ENCODE measurements at places on chromosomes 12 and 14.

- DNase-seq = no peak
- peaks cover 2% of the 10 kb centered on the region for H3K27me3 ChIP-seq
- H3K27ac ChIP-seq = no peak overlapping the region
- H3K4me3 ChIP-seq = no peak overlapping the region
- H3K36me3 ChIP-seq = no peaks in the 10 kb centered on the region
These were observed 5.2 kb downstream of the DCN start for GRCh38 chr12:91177381-91177780.

- H3K4me3 ChIP-seq = no peak overlapping the region
- DNase-seq = no peak
- no peaks in the 10 kb centered on the region for H3K27me3 ChIP-seq
- no peaks in the 10 kb centered on the region for H3K36me3 ChIP-seq
These were observed 19.7 kb upstream of the ITPK1 start for GRCh38 chr14:93135399-93135798.

DNA sequence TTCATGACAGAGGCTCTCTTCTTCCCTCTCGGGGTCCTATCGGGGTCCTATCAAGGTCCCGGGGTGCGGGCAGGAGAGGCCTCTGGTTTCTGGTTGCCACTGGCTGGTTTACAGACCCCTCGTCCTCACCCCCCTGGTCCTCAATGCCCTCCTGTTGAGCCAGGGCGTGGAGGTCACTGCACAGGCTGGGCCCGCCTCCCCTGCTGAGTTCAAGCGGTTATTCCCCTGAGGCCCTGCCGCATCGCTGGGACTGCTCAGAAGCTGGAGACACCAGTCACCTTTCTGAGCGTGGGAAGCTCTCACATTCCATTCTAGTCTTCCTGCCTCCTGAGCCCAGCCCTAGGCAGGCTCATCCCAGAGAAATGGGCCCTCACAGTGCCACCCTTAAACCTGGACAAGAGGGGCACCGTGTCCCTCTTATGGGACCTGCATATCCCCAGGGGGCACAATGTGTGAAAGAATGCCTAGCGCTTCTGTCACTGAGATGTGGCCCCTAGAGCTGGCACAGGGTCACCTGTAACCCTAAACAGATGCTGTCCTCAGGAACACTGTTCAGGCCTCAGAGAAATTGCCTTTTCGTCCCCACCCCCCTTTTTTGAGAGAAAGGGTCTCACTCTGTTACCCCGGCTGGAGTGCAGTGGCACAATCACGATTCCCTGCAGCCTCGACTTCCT lies 177.7 kb upstream of the RGS6 start:
- H3K27ac ChIP-seq = no peak overlapping the region
- H3K4me3 ChIP-seq = no peak overlapping the region
- H3K27me3 ChIP-seq = peaks cover 1% of the 10 kb centered on the region
- no peak for DNase-seq

GRCh38 chr12:39294715-39295114 lies 148.2 kb downstream of the KIF21A start:
- no peaks in the 10 kb centered on the region for H3K4me1 ChIP-seq
- no peak overlapping the region for H3K4me3 ChIP-seq
- H3K27me3 ChIP-seq = no peaks in the 10 kb centered on the region
- no peak for DNase-seq
- peaks cover 12% of the 10 kb centered on the region for H3K36me3 ChIP-seq

- H3K4me3 ChIP-seq = no peak overlapping the region
- no peak overlapping the region for H3K27ac ChIP-seq
- no peak for DNase-seq
- H3K4me1 ChIP-seq = peaks cover 16% of the 10 kb centered on the region
- peaks cover 37% of the 10 kb centered on the region for H3K36me3 ChIP-seq
- no peaks in the 10 kb centered on the region for H3K27me3 ChIP-seq
These were observed 12.9 kb downstream of the GMFB start for GRCh38 chr14:54475911-54476310.

DNA sequence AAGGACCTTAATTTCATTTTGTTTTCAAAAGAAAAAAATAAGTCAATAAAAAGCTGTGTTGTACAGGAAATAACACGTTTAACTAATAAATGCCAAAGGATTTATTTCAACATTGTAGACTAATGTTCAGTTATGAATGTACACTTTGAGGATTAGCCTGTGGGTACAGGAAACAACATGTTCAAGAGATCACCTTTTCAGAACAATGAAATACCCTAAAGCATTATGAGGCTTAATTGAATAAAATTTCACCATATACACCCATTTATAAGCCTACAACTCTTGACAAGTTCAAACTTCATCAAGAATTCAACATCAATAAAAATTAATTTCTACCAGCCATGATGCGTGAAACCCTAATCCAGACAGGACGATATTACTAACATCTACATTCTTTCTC lies 56.6 kb upstream of the SLC6A15 start:
- no peak for DNase-seq
- H3K36me3 ChIP-seq = no peaks in the 10 kb centered on the region
- no peak overlapping the region for H3K27ac ChIP-seq
- H3K27me3 ChIP-seq = no peaks in the 10 kb centered on the region
- no peaks in the 10 kb centered on the region for H3K4me1 ChIP-seq

DNA sequence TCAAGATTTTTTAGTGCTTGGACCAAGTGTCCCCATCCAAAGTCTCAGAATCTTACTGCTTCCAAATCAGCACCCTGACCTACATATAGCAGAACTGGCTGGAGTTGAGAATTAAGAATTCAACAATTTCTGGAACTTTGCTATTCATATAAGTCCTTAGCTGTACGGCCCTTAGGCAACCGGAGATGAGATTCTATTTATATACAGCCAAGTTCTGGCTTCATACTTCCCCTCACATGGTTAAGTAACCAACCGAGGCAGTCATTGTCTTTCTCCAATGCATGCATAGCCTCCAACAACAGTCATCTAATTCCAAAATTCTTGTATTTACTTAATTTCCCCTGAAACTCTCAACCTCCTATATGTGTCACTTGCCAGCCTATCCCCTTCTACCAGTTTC lies 76.6 kb downstream of the SINHCAF start:
- no peaks in the 10 kb centered on the region for H3K4me1 ChIP-seq
- no peaks in the 10 kb centered on the region for H3K27me3 ChIP-seq

DNA sequence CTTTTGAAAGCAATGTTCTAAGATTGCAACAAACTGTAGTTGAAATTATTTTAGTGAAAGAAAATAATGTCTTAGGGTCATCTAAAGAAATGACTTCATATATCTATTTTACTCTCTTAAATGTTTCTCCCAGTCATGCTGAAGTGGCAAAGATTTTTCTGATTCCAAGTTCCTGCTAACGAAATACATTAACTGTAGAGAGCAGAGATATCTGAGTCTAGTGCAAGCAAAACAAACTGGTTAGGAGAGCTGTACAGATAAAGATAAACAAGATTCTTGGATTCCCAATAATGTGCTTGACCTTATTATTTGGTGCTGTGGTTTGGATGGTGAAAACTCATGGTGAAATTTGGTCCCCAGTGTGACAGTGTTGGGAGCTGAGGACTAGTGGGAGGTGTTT lies 199.9 kb upstream of the PWP1 start:
- H3K4me3 ChIP-seq = no peak overlapping the region
- DNase-seq = no peak
- H3K4me1 ChIP-seq = peaks cover 41% of the 10 kb centered on the region
- no peak overlapping the region for H3K27ac ChIP-seq

DNA sequence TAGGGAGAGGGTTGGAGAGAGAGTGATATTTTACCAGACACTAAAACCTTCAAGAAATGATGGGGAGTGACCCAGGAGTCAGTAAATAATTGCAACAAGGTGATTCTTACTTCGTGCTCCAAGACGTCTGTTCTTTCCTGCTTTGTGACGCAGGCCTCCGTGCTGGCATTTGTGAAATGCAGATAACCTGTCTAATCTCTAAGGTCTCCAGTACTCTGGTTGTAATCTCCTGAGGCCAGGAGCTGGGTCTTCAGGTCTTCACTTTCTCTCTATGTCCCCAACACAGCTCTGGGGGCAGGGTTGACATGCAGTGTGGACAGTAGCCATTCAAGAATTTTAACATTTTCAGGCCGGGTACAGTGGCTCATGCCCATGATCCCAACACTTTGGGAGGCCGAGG lies 53.1 kb downstream of the CD9 start:
- no peaks in the 10 kb centered on the region for H3K36me3 ChIP-seq
- H3K4me1 ChIP-seq = no peaks in the 10 kb centered on the region

DNA sequence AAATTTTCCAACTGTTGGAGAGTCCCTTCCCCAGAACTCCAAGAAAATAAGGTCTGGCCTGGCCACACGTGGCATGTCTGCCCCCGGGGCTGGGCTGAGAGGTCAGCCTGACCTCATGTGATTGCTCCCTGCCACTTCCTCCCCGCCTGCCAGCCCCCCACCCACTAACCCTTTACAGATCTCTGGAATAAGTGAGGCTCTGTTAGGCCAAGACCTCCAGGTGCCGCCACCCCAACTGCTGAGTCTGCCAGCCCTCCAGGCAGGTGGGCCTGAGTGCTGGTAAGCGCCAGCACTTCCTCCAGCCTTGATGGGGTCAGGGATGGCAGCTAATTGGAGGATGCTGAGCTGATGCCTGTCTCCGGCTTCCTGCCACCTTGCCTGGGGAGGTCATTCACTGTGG lies 658.4 kb downstream of the MED13L start:
- H3K27ac ChIP-seq = no peak overlapping the region
- H3K36me3 ChIP-seq = no peaks in the 10 kb centered on the region
- peaks cover 5% of the 10 kb centered on the region for H3K27me3 ChIP-seq

DNA sequence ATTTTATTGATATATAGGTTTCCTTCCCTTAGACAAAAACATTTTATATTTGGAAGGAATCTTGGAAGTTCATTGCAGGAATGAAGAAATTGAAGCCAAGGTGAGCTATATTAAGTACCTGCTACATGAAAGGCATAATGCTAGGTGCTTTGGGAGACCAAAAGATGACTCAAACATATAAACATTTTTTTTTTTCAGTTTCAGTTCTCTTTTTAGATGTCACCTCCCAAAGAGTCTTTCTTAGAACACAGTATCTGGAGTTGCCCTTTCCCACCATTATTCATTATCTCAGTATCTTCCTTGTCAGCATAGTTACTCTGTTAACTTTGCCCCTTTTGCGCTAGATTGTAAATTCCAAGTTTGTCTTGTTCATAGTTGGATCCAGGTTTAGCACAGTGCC lies 1.1 kb downstream of the LIN52 start:
- peak overlapping the region; percentile 95 for H3K27ac ChIP-seq
- H3K36me3 ChIP-seq = peaks cover 5% of the 10 kb centered on the region
- peak overlapping the region; percentile 98 for H3K4me3 ChIP-seq
- H3K4me1 ChIP-seq = peaks cover 51% of the 10 kb centered on the region
- no peak for DNase-seq

- no peak overlapping the region for H3K27ac ChIP-seq
- no peaks in the 10 kb centered on the region for H3K4me1 ChIP-seq
- no peaks in the 10 kb centered on the region for H3K27me3 ChIP-seq
- peak; percentile 39 for DNase-seq
These were observed 1086.5 kb downstream of the SLC6A15 start for GRCh38 chr12:83826112-83826511.

DNA sequence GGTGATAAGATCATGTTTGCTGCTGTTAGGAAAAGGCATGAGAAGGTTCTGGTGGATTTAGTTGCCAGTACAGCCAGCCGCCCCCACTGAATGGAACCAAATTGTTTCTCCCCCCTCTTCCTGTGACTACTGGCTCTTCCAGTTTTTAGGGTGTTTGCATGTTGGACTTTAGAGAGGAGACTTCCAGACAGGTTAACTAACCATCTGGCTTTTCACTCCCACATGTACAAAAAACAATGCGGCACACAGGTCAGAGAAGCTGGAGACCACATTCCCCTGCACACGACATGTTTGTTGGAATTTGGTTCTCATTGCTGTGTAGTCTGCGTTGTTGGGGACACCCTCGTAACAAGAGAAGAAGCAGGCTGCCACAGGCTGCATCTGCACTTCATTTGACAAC lies 103.9 kb upstream of the TMEM132C start:
- H3K27ac ChIP-seq = no peak overlapping the region
- H3K4me3 ChIP-seq = no peak overlapping the region
- H3K27me3 ChIP-seq = no peaks in the 10 kb centered on the region
- H3K4me1 ChIP-seq = no peaks in the 10 kb centered on the region
- no peaks in the 10 kb centered on the region for H3K36me3 ChIP-seq

DNA sequence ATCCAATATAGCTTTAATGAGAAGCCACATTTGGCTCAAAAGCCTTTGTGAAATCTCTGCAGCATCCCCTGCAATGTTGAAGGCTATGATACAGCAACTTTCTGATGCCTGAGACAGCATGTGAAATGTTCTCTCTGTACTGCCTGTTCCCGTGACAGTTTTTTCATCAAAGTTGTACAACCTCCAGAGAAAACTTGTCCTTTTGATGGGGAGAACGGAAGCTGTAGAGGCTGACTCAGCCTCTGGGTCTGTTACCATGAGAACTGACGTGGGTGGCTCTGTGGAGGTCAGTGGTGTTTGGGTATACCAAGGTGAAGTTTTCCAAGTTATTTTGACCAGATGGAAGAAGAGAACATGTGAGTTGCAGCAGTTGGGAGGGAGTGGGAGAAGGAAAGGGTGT lies 17.0 kb downstream of the SLC4A8 start:
- no peak overlapping the region for H3K4me3 ChIP-seq
- H3K27me3 ChIP-seq = no peaks in the 10 kb centered on the region
- no peaks in the 10 kb centered on the region for H3K36me3 ChIP-seq
- H3K27ac ChIP-seq = no peak overlapping the region

DNA sequence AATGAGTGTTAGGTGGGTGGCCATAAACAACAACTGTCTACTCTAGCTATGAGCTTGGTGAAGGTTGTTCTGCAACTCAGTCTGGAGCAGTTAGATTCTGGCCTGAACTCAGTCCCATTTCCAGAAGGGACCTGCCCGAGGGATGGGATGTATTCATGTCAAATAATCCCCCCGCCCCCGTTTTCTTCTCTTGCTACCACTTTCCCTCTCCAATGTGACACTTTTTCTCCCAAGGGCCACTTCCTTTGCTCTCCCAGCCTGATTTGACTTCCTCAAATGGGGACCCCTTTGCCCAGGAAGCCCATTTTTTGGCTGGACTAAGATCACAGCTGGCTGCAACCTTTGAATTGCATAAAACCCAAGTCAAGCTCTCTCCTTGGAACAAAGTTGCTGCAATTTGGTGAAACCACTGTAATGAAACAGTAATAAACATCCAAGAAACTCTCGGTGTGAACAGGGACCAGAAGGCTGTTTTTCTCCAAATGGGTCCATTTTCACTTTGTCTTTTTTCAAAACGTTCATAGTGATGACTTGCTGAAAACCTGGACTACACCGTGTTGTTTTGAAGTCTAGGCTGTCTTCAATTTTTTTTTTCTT lies 137.2 kb upstream of the GSC start:
- H3K27ac ChIP-seq = no peak overlapping the region
- no peaks in the 10 kb centered on the region for H3K4me1 ChIP-seq
- no peak for DNase-seq
- no peaks in the 10 kb centered on the region for H3K36me3 ChIP-seq
- no peak overlapping the region for H3K4me3 ChIP-seq

DNA sequence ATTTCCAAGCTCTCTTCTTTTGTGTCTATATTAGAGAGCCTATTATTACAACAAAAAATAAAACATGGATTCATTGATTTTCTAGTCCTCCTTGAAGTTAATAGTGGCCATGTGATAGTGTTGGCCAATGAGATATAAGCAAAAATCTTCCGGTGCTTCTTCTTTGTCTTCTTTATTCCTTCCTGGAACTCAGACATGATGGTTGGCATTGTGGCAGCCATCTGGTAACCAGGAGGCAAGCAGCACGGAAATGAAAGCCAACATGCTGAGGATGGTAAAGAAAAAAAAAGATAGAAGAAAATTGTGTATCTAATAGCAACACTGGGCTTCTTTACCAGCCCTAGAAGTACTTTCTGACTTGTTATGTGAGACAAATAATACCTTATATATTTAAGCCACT lies 50.8 kb upstream of the SEL1L start:
- H3K27me3 ChIP-seq = peaks cover 6% of the 10 kb centered on the region
- no peak overlapping the region for H3K27ac ChIP-seq
- no peak overlapping the region for H3K4me3 ChIP-seq
- no peaks in the 10 kb centered on the region for H3K4me1 ChIP-seq
- no peak for DNase-seq

All from activated naive CD8-positive, alpha-beta T cell treated with anti-CD3 and anti-CD28 coated beads, Interleukin-2, amount 50 U/mL, for 24 hours (primary cell).